ENCODE measurements at places on chromosomes 13 and 19. TPM values are rescaled to one million over a fixed set of nuclear protein-coding genes. Genes with fewer than 3 reads are reported as not detected.
A peak's percentile ranks its signal among the peaks of the same experiment; 100 is the strongest.

GRCh38 chr19:9729162-9729561 lies 39.4 kb downstream of the ZNF846 start:
- no peak for DNase-seq

DNA sequence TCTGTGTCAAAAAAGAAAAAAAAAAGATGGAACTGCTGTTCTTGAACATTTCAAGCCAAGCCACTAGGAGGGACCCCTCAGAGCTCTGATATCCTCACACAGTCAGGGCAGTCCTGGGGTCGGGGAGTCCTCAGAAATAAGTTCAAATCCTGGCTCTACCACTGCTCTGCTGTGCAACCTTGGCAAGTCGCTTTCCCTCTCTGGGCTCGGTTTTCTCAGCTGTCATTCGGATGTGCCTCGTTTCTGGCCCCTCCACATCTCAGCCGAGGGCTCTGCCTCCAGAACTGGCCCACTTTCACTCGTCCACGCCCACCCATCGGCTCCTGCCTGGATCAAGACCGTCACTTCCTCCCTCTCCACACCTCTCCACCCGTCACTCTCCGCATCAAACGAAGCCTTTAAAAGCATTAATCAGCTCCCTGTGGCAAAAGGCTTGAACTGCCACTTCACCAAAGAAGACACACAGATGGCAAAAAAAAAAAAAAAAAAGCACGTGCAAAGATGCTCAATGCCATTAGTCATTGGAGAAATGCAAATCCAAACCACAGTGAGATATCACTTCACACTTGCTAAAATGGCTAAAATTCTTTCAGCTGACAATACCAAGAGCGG lies 7.4 kb upstream of the ZNRF4 start:
- DNase-seq: no peak

Gene TRIP10
- total RNA-seq: 73.1 TPM

Gene TJP3
- total RNA-seq: 0.36 TPM

GRCh38 chr19:34075661-34076091 lies 96.6 kb upstream of the LSM14A start:
- no peak for DNase-seq

- no peak for DNase-seq
These were observed 25.9 kb downstream of the COMP start for GRCh38 chr19:18765224-18765623.

Gene C5AR1
- total RNA-seq: 10.0 TPM

DNA sequence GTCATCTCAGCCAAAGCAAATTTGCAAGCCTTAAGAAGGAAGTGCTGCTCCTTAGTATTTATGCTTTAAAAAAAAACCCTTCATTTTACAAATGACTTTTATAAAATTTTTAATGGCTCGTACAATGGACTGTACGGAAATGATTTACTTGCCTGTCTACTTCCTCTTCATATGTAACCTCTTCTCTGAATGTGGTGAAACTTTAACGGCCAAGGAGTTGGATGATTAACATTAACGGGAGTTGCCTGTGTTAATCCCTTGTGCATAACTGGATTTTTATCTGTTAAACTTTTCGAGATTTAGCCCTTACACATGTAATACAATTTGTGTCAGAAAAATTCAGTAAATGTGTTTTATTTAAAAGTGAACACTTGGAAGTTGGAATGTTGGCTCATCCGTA lies 429.4 kb downstream of the TBC1D4 start:
- no peak for DNase-seq

DNA sequence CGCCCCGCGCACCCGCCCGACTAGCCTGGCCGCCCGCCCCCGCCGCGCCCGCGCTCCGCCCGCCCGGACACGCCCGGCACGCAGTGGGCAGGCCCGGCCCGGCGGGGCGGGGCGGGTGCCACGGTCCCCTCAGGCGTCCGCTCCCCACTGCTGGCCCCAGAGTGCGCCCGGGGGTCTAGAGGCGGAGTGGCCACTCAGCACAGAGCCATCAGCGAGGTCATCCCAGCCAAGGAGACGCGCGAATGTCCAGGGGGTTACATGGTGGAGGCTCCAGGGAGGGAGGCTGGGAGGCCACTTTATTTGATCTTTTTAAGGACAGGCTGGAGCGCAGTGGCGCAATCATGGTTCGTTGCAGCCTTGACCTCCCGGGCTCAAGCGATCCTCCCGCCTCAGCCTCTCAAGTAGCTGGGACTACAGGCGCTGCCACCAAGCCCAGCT lies 236 bp upstream of the TINCR start:
- DNase-seq: no peak

DNA sequence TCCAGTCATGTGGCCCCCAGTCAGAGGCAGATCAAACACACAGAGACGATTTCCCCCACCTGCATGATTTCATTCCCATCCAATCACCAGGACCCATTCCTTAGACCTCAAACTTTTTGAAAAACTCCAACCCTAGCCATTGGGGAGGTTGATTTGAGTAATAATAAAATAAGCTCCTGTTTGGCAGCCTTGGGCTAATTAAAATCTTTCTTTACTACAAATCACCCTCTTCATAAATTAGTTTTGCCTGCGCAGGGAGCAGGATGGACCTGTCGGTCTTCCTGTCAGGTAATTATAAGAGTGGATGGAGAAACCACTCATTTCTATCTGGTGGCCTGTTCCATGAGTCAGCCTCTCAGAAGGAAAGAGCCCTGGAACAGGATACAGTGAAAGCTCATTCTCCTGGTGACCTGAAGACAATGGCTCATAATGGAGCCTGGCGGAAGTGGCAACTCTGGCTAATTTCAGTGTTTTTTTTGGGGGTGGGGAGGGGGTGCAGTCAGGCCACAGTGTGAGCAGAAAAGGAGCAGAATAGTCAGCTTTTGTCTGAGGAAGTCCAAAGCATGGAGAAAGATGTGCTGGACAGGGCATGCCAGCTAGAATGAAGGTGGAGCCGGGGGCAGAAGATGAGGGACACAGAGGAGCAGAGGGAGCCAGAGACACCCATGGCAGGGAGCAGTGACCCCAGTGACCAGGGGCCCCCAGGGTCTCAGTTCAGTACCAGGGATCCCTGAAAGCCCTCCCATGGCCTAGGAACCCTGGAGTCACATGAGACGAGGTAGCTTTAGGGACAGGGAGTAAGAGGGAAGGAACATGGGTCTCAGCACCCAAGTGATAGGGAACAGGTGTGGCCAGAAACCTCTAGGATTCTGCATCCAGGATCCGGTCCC lies 31.8 kb upstream of the PSG9 start:
- no peak for DNase-seq

DNA sequence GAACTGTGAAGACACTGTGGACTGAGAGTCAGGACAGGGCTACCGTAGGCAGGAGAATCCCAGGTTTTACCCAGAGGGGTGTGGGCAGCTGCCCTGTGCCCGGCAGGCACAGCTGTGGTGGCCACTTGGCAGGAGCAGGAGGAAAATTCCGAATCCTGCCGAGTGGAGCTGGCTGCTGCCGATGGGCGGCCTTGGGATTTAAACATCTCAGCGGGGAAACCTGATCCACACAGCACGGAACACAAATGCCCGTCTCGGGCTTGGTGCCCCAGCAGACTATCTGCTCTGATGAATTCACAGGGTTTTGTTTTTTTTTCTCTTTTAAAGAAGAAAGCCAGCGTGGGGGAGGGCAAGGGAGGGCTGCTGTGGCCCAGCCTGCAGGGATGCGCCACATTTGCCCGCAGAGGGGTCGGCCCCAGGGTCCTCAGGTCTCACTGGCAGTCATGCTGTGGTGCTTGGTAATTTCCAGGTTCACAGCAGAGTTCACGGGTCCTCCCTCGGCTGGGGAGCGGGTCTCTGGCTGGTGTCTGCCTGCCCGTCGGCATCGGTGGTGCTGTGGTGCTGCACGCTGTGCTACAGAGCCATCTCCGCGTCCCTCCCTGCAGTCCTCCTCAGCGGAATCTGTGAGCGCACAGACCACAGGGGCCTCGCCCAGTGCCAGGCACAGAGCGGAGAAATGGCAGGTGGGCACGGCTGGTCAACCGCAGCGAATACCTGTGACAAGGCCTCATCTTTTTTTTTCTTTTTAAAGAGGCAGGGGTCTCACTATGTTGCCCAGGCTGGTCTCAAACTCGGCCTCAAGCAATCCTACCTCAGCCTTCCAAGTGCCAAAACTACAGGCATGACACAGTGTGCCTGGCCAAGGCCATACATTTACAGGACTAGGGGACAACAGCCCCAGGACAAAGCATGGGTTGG lies 28.1 kb downstream of the MPND start:
- no peak for DNase-seq

Gene CRLF1
- total RNA-seq: 28.5 TPM

GRCh38 chr13:94520001-94520400 lies 40.5 kb upstream of the DCT start:
- no peak for DNase-seq

Gene CALR3
- total RNA-seq: not detected

- DNase-seq: no peak
These were observed 5.3 kb upstream of the CSNK1G2 start for GRCh38 chr19:1935484-1936208.

Gene BRCA2
- 0.71 TPM for total RNA-seq

Gene OR7A5
- total RNA-seq: not detected

Gene AP1M1
- total RNA-seq: 61.7 TPM

GRCh38 chr13:20460761-20461160 lies 64.9 kb downstream of the CRYL1 start:
- DNase-seq: no peak

- DNase-seq: no peak
These were observed 14.8 kb downstream of the SMIM24 start for GRCh38 chr19:3465552-3465951.

- peak; percentile 69 for DNase-seq
These were observed 9.5 kb downstream of the ADAMTSL5 start for GRCh38 chr19:1503089-1503924.

GRCh38 chr13:60794751-60795150 lies 397.7 kb downstream of the TDRD3 start:
- no peak for DNase-seq

- DNase-seq: no peak
These were observed 1147.5 kb downstream of the DIAPH3 start for GRCh38 chr13:59016250-59016649.

DNA sequence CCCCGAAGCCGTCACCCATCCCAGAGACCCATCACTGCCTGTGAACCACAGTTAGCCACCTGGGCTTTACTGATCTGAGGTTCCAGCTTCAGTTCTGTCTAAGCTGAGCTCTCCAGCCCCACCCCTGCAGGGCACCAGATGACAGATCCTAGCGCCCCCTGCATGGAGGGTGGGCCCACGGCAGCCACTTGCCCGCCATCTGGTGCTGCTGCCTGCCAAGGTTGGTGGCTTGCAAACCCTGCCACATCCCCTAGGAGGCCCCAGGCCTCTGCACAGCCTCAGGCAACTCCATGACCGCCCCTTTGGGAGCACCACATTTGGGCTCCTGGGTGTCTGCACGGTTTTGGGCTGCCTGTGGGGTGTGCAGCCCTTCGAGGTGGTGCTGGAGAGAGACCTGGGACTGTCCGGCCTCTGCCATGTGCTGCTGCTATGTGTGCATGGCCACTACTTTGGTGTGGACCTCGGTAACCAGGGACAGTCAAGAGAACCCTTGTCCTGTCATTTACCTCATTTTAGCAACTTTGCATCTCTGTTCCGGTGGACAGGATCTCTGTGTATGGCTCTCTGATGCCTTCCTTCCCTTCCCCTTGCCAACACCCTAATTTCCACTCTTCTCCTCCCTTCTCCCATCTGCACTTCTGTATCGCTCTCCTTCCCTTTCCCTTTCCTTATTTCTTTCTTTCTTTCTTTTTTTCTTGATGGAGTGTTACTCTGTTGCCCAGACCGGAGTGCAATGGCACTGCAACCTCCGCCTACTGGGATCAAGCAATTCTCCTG lies 17.4 kb upstream of the SDHAF1 start:
- no peak for DNase-seq

- peak; percentile 93 for DNase-seq
These were observed 269.1 kb downstream of the NDFIP2 start for GRCh38 chr13:79749984-79750551.

GRCh38 chr13:81409284-81409683 lies 1068.4 kb upstream of the SPRY2 start:
- no peak for DNase-seq

Gene CCDC9
- 16.0 TPM for total RNA-seq

DNA sequence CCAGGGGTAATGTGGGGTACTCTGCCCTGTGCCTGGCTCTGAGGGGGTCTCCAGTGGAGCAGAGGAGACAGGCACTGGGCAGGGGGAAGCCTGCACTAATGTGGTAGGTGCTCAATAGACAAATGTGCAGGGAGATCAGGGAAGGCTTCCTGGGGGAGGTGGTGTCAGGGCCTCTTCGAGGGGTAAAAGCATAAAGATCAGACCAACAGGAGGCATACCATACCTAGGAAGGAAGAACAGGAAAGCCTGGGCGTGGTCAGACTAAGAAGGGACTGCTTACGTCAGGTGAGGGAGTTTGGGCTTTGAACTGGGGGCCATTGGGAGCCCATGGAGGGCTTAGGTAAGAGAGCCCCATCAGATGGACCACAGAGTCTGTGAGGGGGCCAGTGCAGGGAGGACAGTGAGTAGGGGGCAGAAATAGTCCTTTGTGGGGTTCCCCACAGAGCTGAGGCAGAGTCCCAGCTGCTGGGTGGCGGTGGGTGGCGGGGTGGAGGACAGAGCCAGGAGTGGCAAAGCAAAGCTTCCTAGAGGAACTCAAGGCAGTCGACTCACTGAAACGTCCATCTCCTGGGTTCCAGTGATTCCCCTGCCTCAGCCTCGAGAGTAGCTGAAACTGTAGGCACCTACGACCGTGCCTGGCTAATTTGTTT lies 8.8 kb downstream of the PRR36 start:
- no peak for DNase-seq

Gene CYP2F1
- total RNA-seq: not detected

DNA sequence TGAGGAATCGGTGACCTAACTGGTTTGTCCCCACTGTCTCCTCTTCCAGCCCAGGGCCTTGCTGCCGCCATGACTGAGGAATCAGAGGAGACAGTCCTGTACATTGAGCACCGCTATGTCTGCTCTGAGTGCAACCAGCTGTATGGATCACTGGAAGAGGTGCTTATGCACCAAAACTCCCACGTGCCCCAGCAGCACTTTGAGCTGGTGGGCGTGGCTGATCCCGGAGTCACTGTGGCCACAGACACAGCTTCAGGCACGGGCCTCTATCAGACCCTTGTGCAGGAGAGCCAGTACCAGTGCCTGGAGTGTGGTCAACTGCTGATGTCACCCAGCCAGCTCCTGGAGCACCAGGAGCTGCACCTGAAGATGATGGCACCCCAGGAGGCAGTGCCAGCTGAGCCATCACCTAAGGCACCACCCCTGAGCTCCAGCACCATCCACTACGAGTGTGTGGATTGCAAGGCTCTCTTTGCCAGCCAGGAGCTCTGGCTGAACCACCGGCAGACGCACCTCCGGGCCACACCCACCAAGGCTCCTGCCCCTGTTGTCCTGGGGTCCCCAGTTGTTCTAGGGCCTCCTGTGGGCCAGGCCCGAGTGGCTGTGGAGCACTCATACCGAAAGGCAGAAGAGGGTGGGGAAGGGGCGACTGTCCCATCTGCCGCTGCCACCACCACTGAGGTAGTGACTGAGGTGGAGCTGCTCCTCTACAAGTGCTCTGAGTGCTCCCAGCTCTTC lies 2.7 kb downstream of the ZNF574 start:
- DNase-seq: no peak

Measured in sigmoid colon (tissue), 7 donors.